ENCODE measurements at places on chromosomes 2 and 18.
A peak's percentile ranks its signal among the peaks of the same experiment; 100 is the strongest.

DNA sequence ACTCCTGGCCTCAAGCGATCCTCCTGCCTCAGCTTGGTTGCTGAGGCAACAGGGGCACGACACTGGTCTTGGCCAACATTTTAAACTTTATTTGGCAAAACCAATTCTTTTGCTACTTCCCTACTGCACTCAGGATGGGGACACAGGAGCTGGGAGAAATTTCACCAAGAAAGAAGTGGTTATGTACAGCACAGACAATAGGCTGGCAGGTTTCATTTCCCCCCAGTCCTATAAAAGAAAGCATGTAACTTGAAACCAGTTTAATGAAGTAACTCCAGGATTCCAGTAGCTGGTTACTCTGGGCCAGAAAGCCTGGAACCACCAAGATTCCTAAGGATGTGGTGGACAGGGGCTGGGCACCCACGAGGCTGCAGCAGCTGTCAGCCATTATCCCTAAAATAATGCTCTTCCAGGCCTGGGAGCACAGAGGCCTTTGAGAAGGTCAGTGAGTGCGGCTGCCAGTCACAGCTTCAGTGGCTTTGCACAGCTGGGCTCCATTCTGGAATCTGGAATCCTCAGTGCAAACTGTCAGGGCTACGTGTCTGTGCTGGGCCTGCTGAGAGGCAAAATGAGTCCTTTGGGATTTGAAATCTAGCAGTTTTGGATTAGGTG, 142.3 kb upstream of the ITGA6 start:
- DNase-seq: no peak

DNA sequence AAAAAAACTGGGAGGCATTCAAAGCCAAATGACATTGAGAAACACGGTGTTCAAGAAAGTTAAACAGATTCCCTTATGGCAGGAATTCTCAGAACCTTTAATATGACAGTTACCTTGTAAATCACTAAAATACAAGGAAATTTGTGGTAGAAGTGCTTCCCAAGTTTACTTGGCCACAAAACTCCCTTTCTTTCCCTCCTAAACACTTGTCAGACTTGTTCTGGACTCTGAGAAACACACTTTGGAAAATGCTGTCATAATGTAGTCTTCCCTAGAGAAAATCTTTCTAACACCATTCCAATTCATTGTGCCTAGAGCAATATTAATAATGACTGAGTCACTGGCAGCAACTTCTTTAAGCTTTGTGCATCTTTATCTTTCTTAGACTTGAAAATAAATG, 140.4 kb downstream of the ANKRD44 start:
- DNase-seq: no peak

DNA sequence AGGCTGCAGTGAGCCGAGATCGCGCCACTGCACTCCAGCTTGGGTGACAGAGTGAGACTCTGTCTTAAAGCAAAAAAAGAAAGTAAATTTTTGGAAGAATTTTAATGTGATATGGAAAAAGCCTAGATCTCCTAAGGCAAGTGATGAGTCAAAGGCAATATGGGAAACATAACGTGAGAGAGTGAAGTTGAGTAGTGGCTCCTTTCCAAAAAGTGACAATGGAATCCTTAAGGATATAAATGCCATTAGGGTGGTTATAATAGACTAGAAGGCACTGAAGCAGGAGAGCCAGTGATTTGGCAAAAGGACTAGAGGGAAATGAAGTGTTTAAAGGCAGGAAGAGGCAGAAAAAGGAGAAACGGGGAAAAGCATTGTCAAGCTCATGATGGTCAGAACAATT, 25.6 kb downstream of the ARHGAP28 start:
- no peak for DNase-seq

DNA sequence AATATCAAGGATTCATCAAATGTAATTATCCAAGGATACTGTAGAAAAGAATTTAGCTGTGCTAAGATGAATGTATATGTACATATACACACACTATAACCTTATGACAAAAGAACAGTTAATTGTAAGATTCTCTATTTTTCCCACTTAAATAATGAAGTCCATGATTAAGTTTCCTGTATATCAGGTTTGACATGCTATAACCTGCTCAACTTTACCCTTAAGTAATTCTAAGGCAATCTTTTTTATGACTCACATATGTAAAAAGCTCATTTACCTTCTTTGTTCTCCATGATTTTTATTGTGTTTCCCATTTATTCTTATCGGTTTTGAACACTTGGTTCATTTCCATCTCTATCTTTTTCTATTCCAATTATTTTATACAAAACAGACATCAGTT, 1213.1 kb upstream of the SLC39A10 start:
- no peak for DNase-seq

GRCh38 chr2:32611366-32611765, 16.5 kb upstream of the TTC27 start:
- no peak for DNase-seq

DNA sequence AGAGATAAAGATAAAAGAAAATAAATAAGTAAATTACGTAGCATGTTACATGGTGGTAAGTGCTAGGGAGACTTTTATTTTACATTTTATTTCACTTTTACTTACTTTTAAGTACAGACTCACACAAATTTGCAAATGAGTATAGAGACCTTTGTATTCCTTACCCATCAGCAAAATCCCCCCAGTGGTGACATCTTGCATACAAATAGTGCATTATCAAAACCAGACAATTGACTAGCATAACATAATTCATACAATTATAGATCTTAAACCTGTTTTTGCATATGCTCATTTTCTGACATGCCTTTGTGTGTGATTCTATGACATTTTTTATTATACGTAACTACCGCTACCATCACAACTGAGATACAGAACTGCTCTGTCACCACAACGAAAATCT, 1099.4 kb downstream of the DPP10 start:
- DNase-seq: no peak

GRCh38 chr2:88067598-88067997, at the start of gene SMYD1:
SMYD1 (plus strand) TSS chr2:88067825; CDS start chr2:88067865, 40 bp downstream.
- no peak for DNase-seq

DNA sequence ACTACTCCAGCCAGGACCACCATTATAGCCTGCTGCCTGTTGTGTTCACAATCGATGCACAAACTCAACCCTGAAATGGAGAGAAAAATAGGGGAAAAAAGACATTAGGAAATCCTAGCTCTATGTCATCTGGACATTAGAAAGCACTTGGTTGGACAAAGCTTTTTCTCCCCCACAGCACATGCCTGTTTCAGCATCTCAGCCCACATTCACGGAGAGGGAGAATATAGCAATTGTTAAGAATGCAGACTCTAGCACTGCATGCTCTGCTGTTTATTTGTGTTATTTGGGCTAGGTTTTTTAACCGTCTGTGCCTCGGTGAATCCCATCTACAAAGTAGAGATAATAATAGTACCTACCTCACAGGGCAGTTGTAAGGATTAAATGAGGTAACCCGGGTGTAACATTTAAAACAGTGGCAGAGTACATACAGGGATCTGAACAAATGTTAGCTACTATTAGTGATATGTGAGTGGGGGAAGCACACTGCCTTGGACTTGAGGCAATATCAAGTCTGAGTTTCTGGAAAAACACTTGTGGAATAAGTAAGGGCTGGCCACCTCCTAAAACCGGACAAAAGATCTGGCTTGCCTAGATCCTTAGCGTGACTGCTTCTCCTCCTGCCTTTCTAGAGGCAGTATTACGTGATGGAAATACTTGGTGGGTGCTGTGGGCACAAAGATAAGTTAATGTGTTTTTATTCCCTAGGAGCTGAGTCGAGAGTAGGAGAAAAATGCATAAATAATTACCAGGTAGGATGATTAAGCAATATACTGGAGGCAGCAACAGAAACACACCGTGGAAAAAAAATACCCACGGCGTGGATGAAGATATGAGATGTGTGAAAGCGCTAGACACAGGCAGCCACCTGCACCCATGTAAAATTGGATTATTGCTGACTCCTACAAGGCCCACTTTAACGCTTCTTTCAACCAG, 1.0 kb upstream of the PPP1CB start:
- DNase-seq: peak; percentile 22

DNA sequence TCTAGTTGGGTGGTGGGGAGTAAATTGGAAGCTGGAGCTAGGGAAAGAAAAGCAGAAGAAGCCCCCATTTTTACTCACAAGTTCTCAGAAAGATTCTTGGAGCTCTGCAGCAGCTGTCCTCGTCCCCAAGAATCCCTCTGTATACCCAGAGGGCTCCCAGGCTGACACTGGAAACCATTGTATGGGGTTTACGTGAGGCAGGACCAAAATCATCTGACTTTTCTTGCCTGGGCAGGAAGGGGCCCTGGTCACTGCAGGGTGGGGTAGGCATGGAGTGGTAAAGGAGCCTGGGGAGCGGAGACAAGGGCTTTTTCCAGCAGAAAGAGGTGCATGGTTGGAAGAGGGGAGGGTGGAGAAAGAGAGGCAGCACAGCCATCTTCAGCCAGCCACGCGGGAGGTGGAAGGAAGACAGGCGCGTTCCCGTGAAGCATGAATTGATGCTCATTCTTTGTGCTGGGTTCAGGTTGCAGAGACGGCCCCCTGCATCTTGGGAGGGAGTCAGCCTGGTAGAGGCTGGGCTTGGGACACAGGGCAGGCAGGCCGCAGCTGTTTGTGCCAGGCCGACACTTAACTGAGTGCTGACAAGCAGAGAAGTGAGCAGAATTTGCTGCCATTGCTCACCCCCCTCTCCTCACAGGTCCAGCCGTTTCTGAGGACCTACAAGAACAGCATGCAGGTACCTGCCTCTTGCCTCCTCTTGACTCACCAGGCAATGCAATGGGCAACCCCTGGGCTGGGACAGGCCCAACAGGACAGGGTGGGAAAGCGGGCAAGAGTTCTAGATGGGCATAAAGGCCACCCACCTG, 94.8 kb downstream of the PLB1 start:
- no peak for DNase-seq

DNA sequence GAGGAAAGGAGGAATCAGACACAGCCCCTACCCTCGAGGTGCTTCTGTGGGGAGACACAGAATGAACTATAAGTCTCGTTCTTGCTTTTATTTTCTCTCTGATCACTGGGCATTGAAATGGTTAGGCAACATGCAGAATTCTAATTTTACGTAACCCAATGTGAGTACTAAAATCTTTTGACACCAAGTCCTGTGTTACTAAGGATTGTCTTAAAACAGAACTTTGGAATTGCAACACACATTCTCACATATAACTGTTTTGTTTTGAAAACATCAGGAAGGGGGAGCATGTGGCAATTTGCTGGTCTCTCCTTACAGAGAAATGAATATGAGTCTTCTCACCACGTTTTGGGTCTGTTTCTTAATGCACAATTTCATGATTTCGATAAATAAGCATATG, 23.6 kb upstream of the SULT1C4 start:
- no peak for DNase-seq

All from DMS79 (cell line).